ENCODE measurements at places on chromosomes 1 and 21.

DNA sequence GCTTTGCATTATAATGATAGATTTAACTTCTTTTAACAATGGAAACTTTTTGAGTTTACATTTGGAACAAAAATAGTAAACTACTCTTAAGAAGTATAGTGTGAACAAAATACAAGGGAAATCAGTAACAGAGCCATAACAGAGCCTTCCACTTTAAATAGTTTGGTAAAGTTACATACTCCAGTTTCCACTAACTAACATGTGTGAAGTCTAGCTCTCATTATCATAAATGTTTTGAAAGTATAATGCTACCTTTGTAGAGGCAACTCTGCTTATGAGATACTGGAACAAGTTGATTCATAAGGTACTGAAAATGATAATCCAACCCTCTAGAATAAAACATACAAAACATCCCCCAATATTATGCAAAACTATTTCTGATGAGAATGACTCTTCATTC is 1155.1 kb upstream of the ADGRL2 start:
- no peak for DNase-seq

DNA sequence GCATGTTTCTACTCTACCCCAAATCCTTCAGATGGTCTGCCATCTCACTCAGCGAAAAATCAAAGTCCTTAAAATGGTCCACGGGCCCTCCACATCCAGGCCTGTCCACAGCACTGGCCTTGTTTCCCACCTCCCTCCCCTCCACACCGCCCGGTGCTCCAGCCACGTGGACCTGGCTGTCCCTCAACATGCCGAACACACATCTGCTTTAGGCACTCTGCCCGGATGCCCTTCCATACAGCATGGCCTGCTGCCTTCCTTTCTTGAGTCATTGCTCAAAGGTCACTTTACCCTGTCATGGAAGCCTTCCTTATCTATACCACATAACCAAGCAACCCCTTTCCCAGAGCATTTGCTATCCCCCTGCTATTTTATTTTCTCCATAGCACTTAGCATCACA is 143.0 kb downstream of the DNM3 start:
- DNase-seq, result no peak

DNA sequence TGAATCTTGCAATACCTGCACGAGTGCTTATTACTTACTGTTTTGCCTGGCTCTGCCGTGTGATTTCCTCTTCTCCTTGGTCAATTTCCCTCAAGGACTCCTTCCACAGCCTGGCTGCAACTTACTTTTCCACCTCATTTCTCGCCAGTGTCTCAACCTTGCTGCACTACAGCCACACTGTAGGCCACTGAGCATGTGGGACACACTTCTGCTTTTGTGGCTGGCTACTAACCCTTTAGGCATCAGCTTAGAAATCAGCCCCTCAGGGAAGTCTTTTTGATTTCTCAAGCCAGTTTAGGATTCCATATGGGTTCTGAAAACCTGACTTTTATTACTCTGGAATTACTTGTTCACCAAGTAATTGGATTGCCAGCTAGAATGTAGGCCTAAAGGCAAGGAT is 5.2 kb upstream of the DMRTB1 start:
- DNase-seq, result no peak

DNA sequence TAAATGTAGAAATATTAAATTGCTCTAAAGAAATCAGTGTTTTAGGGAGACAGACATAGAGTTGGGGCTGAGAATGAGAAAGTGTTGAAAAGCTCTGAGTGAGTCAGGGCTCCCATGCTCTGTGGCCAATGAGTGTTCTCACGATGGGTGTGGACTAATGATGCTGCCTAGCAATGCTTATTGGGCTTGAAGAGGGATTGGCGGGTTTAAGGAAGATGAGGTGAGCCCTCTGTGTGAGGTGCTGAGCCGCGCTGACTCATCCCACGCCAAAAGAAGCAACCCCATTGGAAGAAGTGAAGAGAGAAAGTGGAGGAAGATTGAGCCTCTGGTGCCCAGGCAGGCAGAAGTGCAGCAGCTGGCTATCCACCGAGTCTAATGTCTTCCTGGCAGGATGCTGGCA is 65.1 kb upstream of the DPT start:
- DNase-seq, result no peak

DNA sequence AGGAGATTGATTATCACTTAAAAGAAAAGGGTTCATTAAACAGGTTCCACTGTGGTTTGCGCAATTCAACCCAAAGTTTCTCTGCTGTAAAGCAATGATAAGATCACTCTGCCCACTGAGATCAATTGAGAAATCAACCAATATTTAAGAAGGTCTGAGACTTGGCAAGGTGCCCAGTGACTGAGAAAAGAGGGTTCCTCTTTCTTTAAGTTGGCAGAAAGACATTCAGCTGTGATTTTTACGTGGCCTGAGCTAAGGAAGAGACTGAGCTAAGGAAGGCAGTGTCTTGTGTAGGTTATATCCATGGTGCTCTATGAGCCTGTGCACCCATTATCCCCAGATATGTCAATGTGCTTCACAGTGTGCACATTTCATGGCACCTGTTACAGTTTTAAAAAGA is 344.1 kb downstream of the DISC1 start:
- no peak for DNase-seq

GRCh38 chr21:32140604-32141317 is 138.1 kb downstream of the MIS18A start:
- no peak for DNase-seq

GRCh38 chr1:18363436-18363835 is 117.3 kb upstream of the KLHDC7A start:
- no peak for DNase-seq

DNA sequence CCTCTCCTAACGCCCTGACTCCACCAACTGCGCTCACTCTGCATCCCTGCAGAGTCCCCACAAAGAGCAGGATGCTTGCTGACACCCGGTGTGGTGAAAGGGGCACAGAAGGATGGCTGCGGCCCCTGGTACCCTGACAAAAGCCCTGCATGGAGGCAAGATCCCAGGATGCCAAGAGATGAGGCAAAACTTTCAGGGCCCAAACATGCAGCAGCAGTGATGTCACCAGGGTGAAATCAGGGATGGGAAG is 36.6 kb downstream of the SLC9A1 start:
- DNase-seq, result no peak

DNA sequence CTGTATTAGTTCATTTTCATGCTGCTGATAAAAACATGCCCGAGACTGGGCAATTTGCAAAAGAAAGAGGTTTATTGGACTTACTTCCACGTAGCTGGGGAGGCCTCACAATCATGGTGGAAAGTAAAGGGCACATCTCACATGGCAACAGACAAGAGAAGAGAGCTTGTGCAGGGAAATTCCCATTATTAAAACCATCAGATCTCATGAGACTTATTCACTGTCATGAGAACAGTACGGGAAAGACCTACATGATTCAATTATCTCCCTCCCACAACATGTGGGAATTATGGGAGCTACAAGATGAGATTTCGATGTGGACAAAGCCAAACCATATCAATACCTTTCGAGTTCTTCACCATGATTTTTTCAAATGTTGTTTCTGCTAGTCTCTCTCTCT is 3.7 kb upstream of the CHRM3 start:
- no peak for DNase-seq

DNA sequence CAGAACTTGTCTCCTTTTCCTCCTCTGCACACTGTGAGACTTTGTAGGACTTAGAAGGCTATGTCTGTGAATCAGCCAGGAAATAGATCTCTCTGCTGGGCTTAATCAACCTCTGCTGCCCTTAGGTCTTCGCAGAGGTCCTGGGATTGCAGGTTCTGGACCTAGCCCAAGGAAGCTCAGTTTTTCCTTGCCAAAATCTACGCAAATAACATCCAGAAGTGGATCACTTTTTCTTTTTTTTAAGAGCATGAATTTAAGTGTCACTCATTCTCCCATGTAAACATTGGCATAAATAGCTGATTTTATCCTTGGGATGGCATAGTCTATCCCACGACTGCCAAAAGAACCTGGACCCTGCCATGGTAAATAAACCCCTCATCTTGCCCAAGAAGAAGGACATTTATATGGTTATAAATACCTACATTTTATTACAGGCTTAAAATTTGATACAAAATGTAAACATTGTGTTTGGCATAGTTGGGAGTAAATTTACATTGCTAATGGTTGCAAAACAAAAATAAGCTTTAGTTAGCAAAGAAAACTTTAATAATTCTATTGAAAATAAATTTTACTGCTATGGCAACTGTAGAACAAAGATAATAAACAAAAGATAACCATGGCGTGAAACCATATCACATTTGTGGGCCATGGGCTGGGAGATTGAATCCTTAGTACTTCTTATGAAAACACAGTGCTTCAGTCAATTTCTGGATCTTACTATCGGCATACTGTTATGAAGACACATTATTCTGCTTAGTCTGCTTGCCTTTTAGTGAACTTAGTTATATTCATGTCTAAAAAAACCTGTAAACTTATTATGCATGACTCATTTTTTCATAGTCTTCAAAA is 24.5 kb upstream of the DISC1 start:
- no peak for DNase-seq

- DNase-seq, result no peak
Observed at GRCh38 chr1:39671793-39672550, at the start of gene NT5C1A. Gene NT5C1A (minus strand): TSS chr1:39672107. CDS start chr1:39672038, 69 bp downstream.

DNA sequence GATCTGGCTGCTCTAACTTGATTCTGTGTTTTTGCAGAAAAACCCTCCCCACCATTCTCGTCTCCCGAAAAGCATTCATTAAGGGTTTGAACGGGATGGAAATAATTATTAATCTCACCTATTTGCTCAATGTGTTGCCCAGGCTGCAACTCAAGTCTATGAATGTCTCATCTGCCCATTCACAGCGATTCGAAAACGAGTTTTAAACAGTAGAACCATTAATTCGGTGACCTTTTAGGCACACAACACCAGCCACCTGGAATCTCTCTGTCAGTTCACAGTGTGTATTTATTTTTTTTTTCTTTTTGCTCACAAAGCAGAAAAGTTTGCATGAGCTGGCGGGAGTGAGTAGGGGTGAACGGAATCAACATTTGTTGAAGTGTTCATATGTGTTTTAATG is 764.7 kb upstream of the TPTE start:
- no peak for DNase-seq

GRCh38 chr1:73907051-73907450 is 290.9 kb downstream of the LRRIQ3 start:
- no peak for DNase-seq

GRCh38 chr1:8512504-8512903 is 194.6 kb downstream of the SLC45A1 start:
- no peak for DNase-seq

- no peak for DNase-seq
Observed at GRCh38 chr1:155287987-155288543, 10.8 kb downstream of the HCN3 start.

DNA sequence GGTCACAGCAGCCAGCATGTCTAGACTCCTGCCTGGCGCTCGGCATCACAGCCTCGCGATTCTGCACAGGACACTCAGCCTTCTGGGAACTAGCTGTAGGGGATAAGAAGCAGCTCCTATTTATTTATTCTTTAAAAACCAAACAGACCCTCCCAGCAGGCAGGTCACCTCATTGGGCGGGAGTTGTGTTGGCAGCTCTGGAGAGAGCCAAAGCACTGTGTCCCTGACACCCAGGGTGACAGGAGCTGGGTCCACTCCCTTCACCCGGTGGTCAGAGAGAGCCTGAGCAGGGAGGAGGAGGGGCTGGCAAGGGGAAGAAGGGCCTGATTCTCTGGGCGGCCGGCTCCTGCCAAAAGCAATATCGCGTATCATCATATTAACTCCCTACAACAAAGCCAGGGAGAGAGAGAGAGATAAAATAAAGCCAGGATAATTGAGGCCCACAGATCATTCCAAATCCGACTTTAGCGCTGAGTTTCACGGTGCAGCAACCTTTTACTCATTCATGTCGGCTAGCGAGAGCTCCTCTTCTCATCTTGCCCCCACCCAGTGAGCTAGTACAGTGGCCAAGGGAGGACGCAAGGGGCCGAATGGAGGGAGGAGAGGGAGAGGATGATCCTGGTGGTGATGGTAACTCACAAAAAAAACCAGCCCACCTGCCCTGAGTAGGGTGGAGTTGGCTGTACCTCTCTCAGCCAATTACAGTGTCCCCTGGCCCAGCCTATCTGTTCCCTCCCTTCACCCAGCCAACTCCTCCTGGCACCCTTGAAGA is 79.8 kb upstream of the IFFO2 start:
- DNase-seq, result no peak

- DNase-seq, result no peak
Observed at GRCh38 chr1:233331676-233332519, 4.4 kb downstream of the MAP3K21 start.

DNA sequence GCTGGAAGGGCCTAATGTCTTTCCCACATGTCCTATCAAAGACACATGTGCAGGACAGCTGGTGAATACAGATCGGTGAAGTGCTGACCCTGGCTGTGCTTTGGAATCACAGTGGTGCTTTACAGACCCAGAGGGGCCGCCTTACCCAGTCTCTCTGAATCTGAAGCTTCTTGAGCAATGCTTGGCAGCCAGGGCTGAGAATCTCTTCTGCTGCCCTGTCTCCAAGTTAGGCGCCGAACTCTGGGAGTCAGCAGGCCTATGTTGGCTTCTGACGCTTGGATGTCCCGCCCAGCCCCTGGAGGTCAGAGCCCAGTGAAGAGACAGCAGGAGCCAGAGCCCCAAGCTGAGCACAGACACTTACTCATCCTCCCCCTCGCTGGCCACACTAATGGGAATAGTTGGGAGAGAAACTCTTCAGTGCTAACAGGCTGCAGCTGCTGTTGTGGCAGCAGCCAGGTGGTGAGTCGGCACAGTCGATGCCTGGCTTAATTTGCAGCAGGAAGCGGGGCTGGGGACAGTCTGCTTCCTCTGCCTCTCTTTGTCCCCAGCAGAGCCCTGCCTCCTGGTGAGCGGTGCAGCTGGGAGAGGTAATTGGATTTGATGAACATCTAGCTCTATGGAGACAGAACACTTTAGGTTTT is 68.1 kb downstream of the URB2 start:
- DNase-seq, result no peak

DNA sequence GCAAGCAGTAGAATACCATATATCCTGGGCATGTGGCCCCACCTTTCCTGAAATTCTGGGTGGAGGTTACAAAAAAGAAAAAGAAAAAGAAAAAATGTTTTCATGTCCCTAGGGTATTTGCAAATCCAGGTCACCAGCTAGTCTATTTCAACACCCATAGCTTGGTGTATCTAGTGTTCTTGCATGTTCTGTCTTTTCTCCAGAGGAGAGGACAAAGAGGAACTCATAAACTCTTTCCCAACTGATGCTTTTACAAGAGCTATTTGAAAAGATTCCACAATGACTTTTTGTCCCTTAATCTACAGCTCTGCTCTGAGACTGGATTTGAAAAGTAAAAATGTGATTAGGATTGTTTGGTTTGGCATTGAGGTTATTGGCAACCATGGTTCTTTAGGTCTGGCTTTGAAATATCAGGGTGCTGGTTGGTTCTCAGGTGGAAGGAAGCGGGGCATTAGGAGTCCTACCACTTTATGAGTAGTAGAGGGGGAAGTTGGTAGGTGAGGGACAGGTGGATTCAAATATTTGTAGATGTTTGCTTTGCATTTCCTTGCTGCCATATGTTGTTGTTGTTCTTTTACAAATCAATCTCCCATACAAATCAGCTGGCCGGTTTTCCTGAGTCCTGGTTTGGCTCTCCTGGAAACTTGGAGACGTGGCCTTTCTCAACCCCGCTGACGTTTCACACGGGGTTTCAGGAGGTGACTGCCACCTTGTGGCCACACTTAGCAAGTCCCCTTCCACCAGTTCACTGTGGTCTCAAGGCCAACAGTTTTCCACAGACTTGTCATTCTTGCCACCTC is 126.7 kb upstream of the KIAA0040 start:
- peak; percentile 61 for DNase-seq

Measured in effector memory CD4-positive, alpha-beta T cell (primary cell).